ENCODE measurements at places on chromosomes 7 and 10.

- DNase-seq, result no peak
Observed at GRCh38 chr7:103025341-103025740, 49.3 kb downstream of the FBXL13 start.

GRCh38 chr10:30386801-30387588, 37.9 kb upstream of the MTPAP start:
- DNase-seq, result no peak

- DNase-seq, result no peak
Observed at GRCh38 chr7:57775396-57776088, 325.6 kb downstream of the ZNF716 start.

- DNase-seq, result no peak
Observed at GRCh38 chr10:102758240-102758932, 14.6 kb downstream of the WBP1L start.

GRCh38 chr7:29189743-29190201, 4.8 kb upstream of the CHN2 start:
- DNase-seq, result peak; percentile 21

DNA sequence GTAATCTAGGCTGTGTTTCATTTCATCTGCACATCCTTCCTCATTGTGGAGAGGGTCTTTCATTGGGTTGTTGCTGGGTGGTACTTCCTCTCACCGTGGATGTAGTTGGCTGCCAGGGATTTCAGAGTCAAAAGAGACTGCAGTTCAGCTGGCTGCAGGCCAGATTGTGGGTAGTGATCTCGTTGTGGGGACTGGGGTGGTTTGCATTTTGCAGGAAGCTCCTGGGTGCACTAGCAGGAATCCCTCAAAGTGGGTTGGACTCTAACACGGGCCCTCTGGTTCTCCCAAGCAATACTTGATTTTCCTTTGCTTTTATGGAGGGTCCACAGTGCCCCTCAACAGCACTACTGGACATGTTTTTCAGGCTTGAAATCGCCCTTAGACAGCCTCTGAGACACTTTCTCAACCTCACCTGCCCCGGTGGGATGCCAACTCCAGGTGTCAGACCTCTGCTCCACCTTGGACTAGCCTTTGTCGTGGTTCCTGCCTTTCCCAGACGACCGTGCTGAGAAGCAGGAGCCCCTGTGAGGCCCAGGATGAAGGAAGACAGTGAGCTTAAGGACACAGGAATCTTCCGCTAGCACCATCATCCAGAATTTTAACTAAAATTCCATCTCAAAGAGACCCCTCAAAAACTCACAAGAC, 23.9 kb upstream of the ZNF273 start:
- no peak for DNase-seq

DNA sequence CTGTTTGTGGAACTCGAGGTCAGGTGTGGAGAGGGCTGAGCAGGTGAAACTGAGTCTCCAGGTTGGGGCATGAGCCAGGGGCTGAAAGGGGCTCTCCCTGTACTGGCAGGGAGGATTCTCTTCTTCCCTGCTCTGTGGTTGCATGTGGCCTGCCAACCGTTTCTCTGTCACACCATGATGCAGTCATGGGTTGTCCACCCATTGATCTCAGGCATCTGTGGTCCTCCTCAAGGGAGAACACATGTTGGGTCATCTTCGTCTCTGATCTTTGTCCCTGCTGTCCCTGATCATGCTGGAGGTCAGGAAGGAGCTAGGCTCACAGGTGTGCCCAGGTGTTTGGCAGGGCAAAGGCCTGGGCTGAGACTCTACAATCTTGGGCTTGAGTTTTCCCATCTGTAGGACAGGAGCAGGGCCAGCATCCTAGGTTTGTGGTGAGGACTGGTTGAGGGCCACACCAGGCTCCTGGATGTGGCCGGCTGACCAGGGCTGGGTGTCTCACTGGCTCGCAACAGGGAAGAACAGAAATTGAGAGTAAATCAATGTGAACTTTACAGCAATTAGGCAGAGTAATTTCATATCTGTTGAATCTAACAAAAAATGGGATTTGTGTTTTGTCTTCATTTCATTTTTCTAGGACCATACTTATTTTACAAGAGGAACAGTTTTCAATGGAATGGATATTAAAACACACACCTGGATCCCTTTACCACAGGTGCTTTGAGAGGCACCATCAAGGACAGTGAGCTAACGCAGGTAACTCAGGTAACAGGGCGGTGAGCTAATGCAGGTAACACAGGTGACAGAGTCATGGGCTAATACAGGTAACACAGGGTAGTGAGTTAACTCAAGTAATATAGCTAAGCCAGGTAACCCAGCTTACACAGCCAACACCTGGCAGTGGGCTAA, 58.5 kb upstream of the IGFBP3 start:
- no peak for DNase-seq

DNA sequence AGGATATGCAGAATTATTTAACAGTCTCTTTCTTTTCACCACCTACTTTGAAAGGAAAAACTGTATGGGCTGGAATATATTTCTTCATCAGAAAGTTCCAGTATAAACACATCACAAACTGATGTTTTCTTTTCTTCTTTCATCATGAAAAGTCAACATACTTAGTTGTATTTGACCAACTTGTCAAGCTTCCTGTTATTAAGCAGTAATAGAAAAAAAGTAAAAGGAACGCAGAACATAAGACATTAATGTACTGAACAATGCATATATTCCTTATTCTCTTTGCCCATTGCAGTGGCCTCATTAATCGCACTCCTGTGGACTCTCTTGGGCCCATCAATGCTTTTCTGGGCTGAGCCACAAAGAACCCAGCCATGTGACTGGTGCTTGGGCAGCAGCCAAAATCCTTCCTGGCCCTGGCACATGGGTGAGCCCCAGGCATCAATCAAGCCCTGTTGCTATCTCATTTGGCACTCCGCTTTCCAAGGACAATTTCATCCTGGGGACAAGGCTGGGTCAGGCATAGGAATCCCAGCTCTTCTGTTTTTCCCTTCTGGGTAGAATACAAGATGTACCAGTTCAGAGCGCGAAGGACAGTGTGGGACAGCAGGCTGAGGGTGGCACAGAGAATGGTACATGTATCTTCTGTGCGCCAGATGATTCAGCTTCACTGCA, 42.3 kb downstream of the RHOBTB1 start:
- DNase-seq, result no peak

- no peak for DNase-seq
Observed at GRCh38 chr7:129843978-129844840, 108.6 kb downstream of the UBE2H start.

DNA sequence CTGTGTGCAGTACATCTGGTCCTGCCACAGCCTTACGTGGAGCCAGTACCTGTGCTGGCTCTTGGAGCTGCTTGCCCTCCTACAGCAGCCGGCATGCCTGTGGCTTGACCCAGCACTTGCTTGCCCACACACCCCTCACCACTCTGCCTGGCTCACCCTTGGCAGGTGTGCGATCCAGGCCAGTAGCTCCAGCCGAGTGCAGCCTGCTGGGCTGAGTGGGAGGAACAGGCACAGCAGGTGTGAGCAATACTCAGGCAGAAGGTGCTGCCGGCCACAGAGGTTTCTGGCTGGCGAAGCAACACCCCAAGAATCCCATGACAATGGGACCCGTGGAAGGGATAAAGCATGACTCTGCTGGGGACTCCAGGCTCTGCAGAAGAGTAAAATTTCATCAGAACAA, 173.5 kb upstream of the ADCY1 start:
- DNase-seq, result no peak

- no peak for DNase-seq
Observed at GRCh38 chr10:3102720-3103427, 35.5 kb downstream of the PFKP start.
